ENCODE measurements at places on chromosomes 5 and 9.

DNA sequence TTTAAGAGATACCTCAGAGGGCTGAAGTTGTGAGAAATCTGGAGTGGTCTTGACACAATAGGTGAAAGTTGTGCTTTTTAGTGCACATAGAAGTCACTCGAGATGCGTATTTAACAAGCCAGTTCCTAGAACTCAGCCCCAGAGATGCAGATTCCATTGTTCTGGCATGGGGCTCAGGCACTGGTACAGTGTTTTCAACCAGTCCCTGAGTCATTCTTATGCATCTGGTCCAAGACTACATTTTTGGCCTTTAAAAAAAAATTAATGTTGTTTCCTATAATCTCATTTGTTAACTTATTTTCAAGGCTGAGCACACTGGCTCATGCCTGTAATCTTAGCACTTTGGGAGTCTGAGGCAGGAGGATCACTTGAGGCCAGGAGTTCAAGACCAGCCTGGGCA is 29.6 kb downstream of the PTTG1 start:
- DNase-seq: no peak

GRCh38 chr5:170296935-170297588 is 515 bp downstream of the LCP2 start:
- peak; percentile 14 for DNase-seq

DNA sequence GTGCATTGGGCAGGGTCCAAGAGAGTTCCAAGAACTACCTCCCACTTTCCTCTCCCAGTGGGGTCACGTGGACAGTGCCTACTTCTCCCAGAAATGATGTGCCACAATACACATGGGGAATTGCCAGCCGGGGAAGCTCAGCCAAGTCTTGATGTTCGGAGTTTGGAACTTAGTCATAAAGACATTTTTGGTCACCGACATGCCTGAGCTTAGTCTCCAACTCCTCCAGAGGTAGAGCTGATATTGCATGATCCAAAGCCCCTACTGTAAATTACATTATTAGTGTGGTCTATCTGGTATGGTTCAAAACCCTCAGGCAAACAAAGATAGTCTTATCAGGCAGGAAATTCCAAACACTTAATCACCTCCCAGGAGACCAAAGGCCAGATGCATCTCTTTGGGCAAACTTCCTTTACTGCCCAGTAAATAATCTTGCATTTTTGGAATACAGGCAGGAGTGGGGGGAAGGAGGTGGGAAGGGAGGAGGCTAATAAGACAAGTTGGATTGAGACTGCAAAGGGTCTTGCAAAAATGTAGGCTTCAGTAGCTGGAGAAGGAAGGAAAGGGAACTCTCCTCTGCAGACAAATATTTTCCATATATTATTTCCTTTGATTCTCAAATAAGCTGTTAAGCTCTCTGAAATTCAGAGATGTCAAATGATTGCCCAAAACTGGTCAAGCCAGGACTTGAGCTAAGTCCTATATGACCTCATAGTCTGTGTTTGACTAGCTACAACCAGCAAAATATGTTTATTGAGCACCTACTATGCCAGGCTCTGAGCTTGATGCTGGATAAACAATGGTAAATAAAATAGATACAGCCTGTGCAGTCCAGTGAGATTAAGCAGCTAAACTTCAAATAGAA is 99.4 kb downstream of the DRD1 start:
- DNase-seq: no peak

DNA sequence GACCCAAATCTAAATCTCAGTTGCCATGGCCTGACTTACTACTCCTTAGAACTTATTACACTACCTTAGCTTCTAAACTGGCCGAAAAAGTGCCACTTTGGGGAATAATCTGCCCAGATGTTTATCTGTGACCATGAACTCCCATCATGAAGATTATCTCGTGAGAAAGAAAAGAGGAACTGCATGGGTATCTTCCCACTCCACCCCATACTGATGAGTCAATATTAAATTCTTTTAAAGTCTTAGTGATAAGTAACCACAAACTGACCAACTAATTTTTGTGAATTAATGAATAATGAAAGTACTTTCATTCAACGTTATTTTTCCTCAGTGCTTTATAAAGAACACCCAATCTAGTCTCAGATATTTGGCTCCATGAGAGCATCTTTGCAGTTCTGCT is 493.5 kb downstream of the EBF1 start:
- DNase-seq: no peak

DNA sequence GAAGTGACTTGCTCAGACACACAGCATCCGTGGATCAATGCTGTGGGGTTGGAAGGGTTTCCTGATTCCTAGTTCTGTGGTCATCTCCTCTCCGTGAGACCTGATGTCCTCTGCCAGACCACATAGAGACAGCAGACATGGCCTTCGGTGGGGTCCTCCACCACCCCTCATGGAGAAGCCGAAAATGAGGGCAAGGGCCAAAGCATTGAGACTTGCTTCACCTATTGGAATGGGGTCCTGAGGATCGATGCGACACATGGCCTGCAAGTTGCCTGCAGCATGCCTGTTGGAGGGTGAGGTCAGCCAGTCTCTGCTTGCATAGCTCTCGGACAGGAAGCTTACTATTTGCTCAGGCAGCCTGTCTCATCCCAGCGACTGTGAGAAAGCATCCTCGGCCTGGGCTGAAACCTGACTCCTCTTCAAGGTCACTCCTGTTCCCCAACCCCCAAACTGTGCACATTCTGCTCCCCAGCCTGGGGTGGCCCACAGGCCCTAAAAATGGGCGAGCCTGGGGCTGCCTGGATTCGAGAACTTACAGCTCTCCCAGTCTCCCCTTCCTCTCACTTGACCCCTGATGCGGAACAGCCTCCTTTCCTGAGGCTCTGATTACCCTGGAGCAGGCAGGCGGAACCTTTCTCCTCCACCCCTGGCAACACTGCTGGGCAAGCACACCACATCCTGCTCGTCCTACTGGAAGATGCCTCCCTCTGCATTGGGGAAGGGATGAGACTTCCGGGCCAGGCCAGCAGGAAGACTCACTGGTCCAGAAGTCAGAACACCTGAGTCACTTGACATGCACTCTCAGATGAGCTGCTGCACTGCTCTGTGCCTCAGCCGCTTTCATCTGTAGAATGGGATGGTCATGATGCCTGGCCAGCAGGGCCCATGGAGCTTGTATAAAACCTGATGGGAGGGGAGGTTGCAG is 186.9 kb downstream of the RGS3 start:
- DNase-seq: no peak

- no peak for DNase-seq
These were observed 33.9 kb upstream of the BRD3 start for GRCh38 chr9:134101623-134102149.

DNA sequence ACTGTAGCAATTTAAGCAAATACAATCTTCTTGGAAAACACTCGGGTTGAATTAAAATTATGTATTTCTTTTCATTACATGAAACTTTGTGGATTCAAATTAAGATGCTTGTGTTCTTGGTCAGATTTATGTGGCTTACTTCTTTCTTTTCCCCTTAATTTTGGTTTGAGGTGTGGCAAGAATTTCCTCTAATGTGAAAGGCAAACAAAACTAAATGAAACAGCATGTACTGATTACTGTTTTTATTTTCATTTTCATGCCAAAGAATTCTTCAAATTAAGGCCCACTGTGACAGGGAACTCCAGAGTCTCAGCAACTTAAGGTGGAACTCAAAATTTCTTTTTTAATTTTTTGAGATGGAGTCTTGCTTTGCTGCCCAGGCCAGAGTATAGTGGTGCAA is at the start of gene OMD:
Gene OMD, minus strand, starts transcription at position 132 of the 400 bp plus-strand sequence. CDS start 6,913 bp downstream, outside the sequence.
- DNase-seq: no peak

DNA sequence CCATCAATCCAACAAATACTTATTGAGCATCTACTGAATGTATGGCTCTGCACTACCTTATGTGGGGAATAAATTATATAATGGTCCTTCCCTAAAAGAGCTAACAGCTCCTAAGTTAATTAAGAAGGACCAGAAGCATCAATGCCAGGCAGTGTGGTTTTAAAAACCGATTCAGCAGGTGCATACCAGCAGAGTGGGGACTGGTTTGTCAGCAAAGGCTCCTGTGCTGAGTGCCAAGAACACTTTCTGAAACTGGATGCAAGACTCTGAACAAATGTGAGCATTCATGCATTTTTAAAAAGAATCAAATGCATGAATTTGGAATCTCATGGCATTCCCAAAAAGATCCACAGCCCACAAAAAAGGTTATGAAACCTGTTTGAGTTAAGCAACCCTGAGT is 142.2 kb downstream of the AUH start:
- no peak for DNase-seq

DNA sequence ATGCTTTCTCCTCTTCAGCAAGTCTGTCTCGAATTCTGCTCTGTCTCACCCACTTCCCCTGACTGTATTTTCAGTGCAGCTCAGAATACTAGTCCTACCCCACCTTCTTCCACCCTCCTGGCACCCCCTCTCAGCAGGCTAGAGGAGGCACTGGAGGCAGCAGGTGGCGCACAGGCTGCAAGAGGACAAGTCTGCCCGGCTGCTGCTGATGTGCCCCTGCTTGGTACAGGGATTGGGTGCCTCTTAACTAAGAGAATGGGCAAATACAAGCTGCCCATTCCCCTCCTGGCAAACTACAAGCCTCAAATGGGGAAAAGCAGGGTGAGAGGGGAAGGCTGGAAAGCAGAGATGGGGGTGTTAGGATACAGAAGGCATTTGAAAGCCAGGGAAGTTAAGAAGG is 5.1 kb downstream of the TLN1 start:
- no peak for DNase-seq

Data from K562 (cell line).